ENCODE measurements at places on chromosomes 12 and 14.

DNA sequence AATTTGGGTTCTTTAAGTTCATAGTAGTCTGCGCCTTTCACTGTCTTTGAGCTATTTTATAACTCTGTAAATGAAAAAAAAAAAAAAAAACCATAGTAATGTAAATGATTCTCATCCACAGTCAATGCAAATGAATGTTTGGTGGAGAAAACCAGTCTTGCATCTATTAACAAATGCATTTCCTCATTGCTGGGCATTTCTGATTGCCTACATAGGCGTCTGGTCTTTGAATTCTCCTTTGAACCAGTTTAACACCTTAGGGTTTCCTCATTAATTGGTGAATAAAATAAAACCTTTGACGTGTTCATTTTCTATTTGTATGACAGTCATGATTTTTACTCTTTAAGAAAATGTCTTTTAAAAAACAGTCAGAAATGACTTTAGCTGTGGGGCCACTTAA, 114.8 kb downstream of the C12orf75 start:
- no peak for DNase-seq

- no peak for DNase-seq
Observed at GRCh38 chr14:102988054-102988453, 65.6 kb downstream of the AMN start.

- no peak for DNase-seq
Observed at GRCh38 chr12:67609226-67609870, 39.2 kb upstream of the DYRK2 start.

GRCh38 chr12:124568431-124569374, 1.3 kb upstream of the NCOR2 start:
- DNase-seq: no peak

All from NCI-H1092 (cell line).